T-helper 17 cell (primary cell): ENCODE measurements at places on chromosomes 3 and 15.

DNA sequence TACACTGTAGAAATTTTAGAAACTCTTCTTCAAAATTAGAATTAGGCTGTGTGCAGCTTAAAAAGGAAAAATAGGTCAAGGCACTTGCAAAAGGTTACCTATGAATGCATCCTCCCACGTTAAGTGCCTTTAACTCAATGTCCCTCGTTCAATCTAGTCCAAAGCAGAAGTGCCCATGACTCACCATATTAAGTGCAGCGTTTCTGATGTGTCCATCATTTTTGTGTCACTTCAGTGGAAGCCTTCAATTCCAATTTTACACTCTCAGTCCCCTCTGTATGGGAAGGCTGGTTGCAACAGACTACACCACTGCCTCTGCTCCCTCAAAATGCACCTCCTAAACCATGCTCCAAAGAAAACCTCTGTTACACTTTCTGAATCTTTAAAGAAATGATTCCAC is 53.4 kb downstream of the FOXB1 start:
- DNase-seq = no peak

DNA sequence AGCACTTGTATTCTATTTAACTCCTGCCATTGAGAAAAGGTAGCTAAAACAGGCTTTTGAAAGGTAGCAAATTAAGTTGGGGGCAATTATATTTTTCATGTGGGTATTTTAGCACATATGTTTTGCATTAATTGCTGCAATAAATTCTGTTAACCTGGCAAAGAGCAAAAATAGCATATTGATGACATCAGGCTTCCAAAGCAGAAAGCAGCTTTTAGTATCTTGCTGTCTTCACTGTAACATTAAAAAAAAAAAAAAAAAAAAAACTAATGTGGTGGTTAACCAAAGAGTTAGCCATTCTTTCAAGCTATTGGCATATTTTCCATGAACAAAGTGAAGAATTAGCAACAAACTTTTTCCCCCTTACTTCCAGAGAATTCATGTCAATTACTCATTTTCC is 9.1 kb downstream of the EPHA3 start:
- no peak for DNase-seq

DNA sequence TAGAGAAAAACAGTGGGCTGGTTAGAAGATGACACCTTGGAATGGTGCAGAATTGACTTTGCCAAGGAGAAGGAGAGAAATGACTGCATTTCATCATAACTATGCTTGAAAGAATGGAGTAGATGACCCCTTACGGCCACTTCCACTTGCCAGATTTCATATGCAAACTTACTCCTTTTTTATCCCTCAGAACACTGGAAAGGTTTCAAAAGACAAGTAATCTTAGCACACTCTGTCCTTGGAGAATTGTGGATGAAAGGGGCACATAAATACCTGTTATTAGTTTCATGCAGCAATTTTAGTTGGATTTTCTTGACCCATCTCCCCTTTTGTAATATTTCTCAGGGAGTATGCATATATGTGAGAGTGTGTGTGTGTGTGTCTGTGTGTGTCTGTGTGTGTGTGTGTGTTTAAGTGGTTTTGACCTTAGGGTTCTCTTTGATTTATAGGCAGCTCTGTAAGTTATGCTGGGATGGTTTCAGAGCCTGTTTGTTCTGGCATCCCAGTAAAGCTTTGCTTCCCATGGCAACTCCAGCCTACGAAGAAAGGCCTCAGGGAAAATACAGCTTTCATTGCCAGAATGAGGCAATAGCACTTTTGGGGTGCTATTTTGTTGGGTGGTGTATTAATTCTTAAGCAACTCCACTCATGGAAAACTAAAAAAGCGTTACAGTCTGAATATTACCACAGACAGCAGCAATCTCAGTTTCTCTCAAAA is 122.2 kb upstream of the TP63 start:
- no peak for DNase-seq

GRCh38 chr3:171994646-171995428 is 44.5 kb upstream of the FNDC3B start:
- no peak for DNase-seq

- no peak for DNase-seq
These were observed 58.5 kb downstream of the CCNL1 start for GRCh38 chr3:157101486-157101885.

DNA sequence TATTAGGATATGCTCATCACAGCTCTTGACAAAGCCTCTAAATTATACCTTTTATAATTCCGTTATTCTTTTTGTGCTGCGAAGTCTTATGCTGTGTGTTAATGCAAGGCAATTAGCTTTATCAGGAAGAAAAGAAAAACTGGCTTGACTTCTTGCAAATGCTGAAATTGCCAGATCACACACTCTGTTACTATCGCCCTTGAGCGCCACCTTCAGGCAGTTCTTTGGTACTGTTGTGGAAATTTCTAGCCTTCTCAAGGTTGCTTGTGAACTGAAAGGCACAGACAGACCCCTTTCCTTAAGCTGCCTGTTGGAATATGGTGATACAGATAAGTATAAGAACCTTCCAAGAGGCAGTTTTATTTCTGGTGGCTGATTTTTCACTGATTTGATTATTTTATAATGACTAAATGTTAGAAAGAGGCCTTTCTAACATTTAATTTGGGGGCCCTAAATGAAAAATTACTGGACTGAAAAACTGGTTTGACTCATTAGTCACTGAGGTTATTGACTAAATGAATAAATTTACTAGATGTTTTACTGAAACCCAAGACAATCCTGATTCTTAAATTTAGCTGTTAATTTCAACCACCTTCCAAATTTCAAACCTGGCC is 126.2 kb upstream of the RASGRP1 start:
- DNase-seq = peak; percentile 75

DNA sequence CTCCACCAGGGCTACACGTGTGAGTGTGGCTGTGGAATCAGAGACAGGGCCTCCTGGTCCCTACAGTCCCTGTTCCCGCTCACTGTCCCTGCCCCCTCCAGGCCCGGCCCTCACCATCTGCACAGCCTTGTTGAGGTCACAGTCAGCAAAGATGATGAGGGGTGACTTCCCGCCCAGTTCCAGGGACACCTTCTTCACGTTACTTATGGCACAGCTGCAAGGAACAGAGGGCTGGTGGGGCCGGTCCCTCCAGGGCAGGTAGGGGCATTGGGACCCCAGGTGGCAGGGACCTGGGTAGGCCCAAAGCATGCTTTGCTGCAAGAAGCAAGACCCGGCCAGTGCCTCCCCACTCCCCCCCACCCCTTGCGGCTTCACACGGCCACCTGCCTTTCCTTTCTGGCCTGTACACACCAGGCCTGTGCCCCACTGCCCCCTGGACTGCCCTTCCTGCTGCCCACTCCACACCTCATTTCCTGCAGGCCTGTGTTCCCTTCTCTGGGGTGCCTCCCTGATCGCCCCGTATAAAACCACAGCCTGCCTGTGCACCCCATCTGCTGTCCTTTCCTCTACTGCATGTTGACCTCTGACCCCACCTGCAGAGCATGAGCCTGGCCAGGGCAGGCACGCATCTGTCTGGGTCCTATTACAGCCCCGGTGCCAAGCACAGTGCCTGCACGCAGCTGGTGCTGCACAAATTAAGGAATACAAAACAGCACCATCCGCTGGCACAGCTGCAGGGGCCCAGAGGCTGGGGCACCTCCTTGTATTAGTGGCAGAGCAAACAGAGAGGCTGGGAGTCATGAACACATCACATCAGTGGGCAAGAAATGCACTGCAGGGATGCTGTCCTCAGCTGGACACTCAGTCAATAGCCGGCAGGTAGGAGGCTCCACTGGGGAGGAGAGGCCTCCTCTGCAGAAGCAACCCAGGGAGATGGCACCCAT is 30.8 kb upstream of the SLC41A3 start:
- no peak for DNase-seq

DNA sequence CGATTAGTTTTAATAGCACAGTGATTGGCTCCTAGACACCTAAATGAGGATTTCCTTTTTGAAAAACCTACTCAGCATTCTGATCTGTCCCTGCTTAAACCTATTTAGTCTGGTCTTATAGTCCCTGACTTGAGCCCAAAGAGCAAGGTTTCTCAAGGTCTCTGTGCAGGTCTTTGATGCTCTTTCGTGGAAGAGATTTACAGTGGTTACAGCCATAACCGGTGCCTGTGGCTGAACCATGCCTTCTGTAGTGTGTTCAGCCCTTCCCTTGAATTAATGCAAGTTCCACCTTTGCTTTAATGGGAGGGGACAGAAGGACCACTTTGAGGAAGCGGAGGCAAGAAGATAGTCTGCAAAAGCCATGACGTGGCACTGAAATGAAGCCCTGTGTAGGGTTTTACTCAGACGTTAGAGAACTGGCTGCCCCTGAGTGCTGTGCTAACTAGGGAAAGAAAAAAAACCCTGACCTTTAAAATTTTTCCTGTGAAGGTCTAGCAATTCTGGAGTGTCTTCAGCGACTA is 43.0 kb downstream of the ZBTB38 start:
- no peak for DNase-seq

- no peak for DNase-seq
These were observed 32.1 kb downstream of the SPESP1 start for GRCh38 chr15:68962465-68962864.

GRCh38 chr3:143188881-143189280 is 69.3 kb downstream of the CHST2 start:
- DNase-seq = no peak

- DNase-seq = no peak
These were observed 15.0 kb upstream of the RTP3 start for GRCh38 chr3:46482632-46483350.

DNA sequence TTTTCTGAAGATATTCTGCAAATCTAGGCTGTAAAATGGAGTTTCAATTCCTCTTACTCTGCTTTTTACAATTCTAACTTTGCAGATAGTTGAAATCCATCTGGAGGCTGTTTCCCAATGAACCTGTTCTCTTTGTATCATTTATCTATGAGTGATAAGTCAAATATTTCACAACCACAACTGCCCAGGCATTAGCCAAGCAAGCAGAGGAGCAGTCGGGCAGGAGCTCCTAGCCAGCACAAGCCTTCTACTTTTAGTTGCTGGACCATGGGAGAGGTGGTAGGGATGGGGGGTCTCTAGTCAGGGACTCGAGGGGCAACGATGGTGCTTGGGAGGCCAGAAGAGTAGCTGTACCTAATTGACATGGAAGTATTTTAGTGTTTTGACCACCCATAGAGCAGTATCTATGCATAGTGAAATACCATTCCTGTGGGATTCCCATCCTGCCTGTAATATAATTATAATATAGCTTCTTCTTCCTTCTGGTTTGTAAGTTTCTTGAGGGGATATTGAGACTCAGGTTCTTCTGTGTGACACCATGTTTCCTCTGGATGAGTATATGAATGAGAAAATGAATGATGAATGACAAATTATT is 353.5 kb upstream of the IL12A start:
- DNase-seq = no peak
